Stimulated activated CD4-positive, alpha-beta T cell treated with anti-CD3 and anti-CD28 coated beads, Interleukin-12 subunit alpha, Interleukin-12 subunit beta, amount 100 ng/mL, for 24 hours (primary cell): ENCODE measurements at places on chromosomes 1 and 21.

DNA sequence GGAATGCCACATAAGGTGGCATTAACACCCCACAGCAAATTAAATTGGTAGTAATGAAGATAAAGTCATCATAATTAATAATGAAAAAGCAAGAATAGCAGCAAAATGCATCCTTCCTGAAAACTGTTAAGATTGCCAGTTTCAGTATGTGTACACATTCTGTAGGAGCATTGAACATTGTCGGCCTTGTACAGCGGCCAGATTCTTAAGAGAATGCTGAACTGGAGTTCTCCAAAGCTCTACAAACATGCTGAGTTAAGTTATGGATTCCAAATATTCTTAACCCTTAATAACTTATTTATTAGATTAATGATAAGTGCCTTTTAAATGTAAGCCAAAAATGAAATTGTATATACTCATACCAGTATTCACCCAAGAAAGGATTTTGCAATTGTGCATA, 189.9 kb downstream of the AK5 start:
- DNase-seq, result no peak

- no peak for DNase-seq
Measured at GRCh38 chr1:48693180-48693579, 83.5 kb downstream of the BEND5 start.

DNA sequence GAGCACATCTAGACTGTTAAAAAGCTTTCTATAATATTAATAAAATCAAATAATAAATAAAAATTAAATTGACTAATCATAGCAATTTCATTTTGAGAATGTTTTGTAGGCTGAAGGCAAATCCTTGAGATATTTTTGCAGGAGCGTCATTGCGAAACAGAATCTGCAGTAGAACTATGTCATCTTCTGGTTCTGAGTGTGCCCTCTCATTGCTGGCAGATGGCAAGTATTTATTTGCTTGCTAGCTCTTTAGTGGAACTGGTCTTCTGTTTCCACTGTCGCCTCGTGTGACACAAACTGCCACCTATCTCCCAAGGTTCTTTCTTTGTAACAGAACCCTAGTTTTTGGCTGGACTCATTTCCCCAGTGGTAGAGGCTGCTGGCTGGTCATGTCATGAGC, 19.0 kb upstream of the IRF2BP2 start:
- no peak for DNase-seq

GRCh38 chr1:66931590-66931989, 6.8 kb downstream of the MIER1 start:
- DNase-seq, result no peak

DNA sequence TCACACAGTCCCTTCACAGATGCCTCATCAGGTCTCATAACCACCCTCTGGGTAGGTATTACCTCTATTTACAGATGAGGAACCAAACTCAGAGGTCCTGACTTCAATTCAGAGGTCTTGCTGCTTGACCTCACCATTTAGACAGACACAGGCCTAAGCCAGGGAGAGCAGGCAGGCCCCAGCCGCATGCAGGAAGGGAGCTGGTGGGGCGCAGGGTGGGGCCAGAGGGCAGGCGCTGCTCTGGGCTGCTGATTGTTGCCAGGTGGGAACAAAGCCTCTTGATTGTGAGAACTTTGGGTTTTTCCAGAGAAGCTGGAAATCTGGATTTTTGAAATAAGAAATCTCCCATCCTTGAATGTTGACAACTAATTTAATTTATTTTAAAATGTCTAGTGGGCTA, 19.9 kb upstream of the PRELP start:
- DNase-seq, result no peak

DNA sequence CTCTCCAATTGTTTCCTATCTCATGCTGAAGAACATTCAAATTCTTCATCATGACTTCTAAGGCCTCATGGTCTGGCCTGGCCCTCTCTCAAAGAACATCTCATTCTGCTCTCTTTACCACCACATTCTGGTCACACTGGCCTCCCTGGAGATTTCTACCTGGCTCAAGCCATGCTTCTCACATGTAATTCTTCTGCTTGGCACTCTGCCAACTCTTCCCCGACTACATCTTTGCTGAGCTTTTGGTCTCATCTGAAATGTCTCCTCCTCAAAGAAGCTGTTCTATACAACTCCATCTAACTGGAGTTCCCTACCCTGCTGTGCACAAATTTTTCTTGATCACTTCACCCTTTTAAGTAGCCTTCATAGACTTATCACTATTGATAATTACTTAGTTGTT, 1.4 kb upstream of the TBX19 start:
- no peak for DNase-seq

DNA sequence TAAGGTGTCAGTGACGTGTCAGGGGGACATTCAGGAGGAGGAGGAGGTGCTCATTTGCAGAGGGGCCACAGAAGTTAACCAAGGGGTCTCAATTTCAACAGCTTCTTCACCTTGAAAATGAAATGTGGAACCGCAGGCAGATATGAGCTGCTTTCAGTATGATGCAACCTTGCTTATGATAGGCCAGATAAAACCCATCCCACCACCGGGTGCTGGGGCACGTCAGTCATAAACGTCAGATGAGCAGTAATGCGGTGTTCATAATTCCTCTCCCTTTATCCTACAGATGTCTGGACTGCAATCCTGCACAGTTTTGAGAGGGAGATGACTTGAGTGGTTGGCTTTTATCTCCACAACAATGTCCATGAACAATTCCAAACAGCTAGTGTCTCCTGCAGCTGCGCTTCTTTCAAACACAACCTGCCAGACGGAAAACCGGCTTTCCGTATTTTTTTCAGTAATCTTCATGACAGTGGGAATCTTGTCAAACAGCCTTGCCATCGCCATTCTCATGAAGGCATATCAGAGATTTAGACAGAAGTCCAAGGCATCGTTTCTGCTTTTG, 1.7 kb downstream of the PTGFR start:
- DNase-seq, result no peak

DNA sequence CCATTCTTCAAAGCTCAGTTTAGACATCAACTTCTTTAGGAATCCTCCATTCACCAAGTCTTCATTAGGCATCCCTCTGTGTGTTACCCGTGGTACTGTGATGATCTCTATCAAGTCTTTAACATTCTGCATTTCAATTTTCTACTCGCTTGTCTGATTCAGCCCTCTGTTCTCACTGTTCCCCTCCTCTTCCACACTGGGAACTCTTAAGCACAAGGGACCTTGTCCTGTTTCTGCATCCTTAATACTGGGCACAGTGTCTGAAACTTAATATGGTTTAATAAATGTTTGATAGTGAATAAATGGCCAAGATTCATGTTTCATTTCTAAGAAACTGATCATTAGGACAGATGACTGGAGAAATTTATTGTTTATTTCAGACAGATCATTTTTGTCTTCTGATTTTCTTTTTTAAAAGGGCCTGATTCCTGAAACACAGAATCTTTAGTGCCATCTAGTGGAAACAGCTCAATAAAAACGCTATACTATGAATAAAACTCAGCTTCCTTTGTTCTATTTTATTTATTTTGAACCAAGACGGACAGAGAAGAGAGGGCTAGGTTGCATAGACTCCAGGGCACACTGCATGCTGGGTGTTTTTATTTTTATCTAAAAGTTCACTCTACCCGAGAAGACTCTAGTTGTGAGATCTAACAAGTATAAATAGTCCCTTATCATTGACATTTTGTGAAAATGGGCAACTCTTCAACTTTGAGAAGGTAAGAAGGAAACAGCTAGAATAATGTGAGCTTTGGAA, 7.0 kb upstream of the TRIM45 start:
- DNase-seq, result no peak

DNA sequence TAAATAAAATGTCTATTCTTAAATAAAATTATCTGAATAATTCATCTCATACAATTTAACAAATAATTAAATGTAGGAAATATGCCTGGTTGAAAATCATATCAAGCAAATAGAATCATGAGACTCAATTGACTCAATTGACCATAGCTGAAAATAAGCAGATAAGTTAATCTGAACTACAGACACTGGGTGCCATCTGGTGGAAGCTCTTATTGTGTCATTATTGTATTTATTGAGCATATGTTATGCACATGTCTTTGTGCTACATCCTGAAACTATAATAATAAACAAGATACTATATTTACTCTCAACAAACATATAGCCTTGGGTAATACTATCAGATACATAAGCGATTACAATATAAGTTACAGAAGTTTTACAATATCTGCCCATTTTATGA, 41.0 kb downstream of the BRINP3 start:
- DNase-seq, result no peak

DNA sequence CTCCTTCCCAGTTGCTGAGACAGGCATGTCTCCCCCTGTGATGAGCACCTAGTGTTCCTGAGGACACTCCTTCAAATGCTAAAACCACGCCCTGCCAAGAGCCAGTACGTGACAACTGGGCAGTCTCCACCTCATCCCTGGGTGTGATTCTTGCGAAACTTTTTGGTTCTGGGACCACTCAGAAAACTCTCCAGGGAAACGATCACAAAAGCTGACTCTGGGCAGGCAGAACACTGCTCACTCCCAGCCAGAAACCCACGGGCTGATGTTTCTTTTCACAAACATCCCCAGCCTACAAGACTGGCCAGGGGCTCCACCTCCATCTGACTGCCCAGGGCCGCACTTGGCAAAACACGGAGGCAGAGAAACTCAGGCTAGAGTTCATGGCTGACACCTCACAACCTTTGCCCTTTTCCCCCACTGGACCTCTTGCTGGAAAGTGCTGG, 24.4 kb downstream of the DHRS3 start:
- DNase-seq, result no peak

DNA sequence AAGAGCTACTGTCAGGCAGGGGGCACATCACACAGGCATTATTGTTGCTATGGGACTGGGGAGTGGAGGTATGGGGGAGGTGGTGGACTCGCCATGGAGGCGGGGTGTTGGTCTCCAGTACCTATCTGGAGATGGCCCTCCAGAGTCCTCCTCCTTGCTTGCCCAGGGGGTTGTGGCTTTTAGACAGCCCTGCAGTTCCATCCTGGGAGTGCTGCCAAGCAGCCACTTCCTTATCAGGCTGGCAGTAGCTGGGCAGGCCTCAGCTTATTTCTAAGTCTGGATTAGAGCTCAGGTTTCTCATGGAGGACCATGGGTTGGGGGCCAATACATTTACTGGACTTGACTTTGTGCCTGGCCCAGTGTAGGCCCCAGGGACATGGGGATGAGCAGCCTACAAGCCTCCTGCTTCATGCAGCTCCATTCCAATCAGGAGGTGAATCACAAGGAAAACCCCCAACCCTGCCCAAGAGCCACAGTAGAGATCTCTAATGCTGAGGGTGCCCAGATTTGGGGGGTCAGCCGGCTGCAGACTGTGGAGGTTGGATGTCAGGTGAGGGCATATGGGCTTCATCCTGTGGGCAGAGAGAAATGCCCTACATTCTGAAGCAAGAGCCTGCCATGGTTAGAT, 210.7 kb upstream of the EDN2 start:
- no peak for DNase-seq

DNA sequence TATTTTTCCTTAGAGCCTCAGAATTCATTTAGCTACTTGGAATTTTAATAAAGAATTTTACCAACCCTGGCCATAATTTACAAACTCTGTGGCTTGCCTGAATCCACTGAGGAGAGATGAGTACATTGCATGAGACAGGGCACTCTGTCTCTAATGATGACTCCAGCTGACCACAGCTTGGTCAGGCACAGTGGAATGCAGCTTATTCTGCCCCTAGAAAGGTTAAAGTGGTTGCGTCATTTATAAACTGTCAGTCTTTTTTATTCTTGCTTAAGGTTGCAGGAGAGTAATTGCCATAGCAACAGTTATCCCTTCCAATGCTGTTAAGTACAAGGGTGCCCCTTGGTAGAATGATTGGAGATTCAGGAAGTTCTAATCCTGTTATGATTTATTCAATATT, 28.3 kb downstream of the PDE4B start:
- no peak for DNase-seq

- DNase-seq, result no peak
Measured at GRCh38 chr1:207890136-207890738, 20.7 kb downstream of the CD34 start.

GRCh38 chr1:27884006-27884954, 11.9 kb downstream of the THEMIS2 start:
- no peak for DNase-seq

DNA sequence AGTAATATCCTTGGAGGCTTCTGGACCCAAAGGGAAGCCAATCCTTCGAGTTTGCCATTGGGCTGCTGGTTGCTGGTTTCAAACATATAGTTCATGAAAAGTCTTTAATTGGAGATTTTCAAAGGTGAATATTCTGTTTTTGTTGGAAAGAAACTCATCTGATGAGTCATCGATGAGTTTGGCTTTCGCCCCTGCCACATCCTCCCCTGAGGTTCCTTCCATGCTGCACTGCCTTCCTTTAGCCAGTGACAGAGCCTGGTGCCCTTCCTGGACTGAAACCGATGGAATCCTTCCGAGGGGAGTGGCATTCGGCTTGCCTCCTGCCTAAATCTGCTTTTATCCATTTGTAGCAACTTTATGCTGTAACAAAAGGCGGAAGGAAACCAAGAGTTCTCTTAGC, 550.0 kb downstream of the KIF26B start:
- no peak for DNase-seq

GRCh38 chr1:247935781-247936180, 11.1 kb downstream of the OR2AJ1 start:
- DNase-seq, result no peak

GRCh38 chr1:65949933-65950332, 157.2 kb downstream of the PDE4B start:
- no peak for DNase-seq

- no peak for DNase-seq
Measured at GRCh38 chr1:202162418-202163280, 2.2 kb upstream of the PTPN7 start.

DNA sequence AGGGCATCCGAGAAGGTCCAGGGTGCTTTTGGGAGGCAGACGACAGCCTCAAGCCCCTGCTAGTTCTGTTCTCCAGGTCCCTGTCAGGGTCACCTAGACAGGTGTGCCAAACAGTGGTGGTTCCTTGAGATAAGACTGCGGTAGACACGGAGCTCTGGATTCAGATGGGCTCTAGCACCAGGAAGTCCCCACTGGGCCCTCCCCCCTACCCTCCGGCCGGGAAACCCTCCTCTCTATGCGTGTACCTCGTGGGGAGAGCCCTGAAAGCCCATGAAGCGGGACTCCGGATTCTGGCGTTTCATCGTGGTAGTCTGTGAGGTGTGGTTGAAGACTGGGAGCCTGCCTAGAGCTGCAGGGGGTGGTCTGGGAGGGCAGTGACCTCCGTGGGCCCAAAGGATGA, 2.1 kb upstream of the KCNA2 start:
- no peak for DNase-seq

DNA sequence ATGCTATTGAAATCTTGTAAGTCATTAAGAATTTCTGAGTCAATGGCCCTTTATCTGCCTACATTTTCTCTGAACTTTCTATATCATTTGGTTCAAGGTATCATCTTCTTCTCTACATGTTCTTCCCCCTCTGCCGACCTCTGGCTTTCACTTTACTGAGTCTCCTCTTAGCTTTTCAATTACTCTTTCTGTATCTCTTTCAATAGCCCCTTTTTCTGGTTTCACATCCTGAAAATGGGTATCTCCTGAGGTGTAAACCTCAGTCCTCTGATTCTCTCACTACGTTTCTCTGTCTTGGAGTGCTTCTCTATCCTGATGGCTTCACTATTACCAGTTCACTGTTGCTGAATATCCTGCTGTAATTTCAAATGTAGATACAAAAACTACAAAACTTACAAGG, 98.9 kb downstream of the LYST start:
- no peak for DNase-seq
